NCI-H2227 treated with DMSO at 0.1 percent for 48 hours (cell line): ENCODE measurements at places on chromosomes 12 and 14.

GRCh38 chr12:104063712-104064030 lies 660 bp upstream of the HCFC2 start:
- peak; percentile 42 for DNase-seq

- no peak for DNase-seq
These were observed 74.0 kb downstream of the KIF21A start for GRCh38 chr12:39368891-39369290.

DNA sequence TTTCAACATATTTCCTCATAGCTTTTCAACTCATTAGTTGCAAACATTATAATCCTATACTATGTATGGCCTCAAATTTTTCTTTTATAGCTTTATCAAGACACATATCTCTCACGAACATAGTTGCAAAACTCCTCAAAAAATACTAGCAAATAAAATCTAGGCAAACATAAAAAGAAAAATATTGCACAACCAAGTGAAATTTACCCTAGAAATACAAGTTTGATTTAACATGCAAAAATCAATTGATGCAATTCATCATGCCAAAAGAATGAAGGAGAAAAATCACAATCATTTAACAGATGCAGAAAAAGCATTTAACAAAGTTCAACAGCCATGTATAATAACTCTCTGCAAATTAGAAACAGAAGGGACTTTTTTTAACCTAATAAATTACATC lies 33.3 kb upstream of the KCNH5 start:
- DNase-seq, result no peak

GRCh38 chr12:24820872-24821271 lies 128.0 kb downstream of the BCAT1 start:
- no peak for DNase-seq

- no peak for DNase-seq
These were observed 9.6 kb downstream of the TSHR start for GRCh38 chr14:80965037-80965436.

DNA sequence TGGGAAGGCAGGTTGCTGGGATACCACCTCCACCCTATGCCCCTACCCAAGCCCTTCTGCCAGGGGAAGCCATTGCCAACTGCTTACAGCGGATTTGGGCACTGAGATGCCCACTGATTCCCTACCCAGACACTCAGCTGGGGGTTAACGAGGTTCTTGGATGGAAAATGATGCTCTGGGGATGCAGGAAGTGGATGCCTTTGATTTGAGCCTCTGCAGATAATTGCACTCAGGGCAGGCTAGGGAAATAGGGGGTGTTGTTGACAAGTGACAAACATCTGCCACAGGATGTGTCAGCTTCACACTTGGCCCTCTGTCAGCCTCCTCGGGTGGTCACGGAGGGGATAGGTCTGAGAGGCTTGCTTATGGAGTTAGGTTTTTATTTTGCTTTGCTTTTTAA lies 57.4 kb downstream of the RPH3A start:
- DNase-seq, result no peak

DNA sequence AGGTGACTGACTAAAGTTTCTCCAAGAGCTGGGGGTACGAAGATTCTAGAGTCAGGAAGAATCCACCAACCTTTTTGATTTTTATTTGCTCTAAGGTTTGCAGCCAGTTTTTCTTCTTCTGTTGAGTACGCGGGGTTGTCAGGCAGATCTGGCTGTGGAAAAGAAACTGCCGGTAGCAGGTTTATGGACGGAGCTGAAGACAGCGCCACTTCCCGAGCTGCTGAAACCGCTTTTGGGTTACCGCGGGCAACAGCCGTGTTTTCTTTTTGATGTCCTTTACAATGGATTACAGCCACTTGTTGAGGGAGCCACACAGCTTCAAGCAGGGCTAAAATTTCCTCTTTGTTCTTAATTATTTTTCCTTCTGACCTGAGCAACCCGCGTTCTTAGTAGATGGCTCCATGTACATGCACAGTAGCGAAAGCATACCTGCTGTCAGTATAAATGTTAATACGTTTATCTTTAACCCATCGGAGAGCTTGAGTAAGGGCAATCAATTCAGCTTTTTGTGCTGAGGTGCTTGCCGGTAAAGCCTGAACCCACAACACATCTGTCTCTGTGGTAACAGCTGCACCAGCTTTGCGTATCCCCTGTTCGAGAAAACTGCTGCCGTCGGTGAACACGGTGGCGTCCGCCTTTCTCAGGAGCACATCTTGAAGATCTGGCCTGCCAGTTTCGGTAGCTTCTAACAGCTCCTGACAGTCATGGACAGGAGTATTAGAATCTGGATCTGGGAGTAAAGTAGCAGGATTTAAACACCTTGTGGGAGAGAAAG lies 674.3 kb downstream of the TMEM121 start:
- DNase-seq, result no peak

- DNase-seq, result no peak
These were observed 53.4 kb downstream of the SRGAP1 start for GRCh38 chr12:63897931-63898330.

GRCh38 chr14:98498019-98498885 lies 773.7 kb downstream of the BCL11B start:
- DNase-seq, result no peak

GRCh38 chr12:109113661-109114321 lies 2.6 kb upstream of the ACACB start:
- no peak for DNase-seq

DNA sequence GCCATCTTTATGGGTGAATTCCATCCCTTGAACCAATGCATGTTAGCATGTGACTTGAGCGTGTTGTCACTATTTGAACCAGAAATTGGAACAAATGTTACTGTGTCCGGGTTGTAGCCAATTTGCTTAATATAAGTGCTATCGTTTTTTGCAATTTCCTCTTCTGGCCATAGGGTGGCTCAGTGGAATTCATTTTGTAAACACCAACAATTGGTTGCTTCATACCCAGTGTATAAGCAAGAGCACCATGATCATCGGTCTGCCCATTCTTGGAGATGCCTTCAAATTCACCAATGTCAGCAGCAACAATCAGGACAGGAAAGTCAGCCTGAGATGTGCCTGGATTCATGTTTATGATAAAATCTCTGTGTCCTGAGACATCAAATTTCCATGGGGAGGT lies 5.0 kb upstream of the NEDD1 start:
- no peak for DNase-seq

GRCh38 chr12:19430988-19431387 lies 8.3 kb upstream of the AEBP2 start:
- no peak for DNase-seq
